ENCODE measurements at places on chromosomes 6 and 20.

DNA sequence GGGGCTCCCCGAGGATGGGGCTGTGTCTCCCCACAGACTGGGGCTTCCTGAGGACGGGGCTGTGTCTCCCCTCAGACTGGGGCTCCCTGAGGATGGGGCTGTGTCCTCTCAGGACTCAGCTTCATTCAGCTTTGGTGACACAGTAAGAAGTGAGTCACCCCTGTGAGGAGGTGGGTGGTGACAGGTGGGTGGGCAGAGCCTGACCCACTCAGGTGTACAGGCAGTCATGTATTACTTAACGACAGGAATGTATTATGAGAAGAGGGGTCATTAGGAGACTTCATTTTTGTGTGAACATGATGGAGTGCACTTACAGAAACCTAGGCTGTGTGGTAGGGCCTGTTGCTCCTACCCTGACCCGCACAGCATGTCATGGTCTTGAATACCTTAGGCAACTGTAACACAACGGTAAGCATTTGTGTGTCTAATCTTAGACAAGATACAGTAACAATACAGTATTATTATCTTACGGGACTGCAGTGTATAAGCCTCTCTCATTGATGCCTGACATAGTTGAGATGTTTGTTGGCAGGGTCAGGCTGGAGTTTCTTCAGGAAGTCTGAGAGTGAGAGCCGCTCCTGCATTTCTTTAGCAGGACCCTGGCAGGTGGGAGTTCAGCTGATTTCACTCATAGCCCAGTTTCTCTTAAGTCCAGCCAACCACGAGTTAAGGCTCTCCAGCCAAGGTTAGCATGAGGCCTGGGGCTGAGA, 10.9 kb upstream of the PGC start:
- no peak for DNase-seq

- DNase-seq: no peak
These were observed 812.8 kb upstream of the SLC35B3 start for GRCh38 chr6:9248133-9248532.

- DNase-seq: no peak
These were observed 10.1 kb upstream of the MRGBP start for GRCh38 chr20:62786157-62786556.

DNA sequence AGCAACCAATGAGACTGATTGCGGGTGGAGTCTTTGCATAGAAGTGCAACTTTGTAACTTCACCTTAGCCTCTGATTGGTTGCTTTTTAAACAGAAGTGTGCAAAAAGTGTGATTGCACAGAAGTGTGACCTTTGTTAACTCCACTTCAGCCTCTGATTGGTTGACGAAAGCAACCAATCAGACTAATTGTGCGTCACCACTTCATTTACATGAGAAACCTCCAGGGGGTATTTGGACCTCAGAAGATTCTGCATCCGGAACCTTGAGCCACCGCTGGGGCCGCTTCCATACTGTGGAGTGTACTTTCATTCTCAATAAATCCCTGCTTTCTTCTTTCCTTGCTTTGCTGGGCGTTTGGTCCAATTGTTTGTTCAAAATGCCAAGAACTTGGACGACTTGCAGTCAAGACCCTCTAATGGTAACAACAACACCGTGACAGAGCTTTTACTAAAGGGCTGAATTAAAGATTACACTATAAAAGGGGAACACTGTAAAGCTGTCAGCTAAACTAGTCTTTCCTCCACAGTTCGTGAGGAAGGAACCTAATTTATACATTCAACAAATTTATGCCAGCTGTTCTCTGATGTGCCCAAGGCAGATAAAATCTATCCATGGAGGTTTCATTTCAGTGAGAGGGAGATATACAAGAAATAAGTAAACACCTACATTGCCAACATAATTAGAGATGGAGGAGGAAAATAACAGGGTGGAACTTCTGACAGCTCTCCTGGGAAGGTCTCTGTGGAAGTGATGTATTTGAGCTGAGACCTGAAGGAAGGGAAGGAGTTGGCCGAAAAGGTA, 1.4 kb upstream of the HECA start:
- DNase-seq: peak; percentile 33

GRCh38 chr6:56278171-56278591, 30.8 kb upstream of the COL21A1 start:
- DNase-seq: no peak

DNA sequence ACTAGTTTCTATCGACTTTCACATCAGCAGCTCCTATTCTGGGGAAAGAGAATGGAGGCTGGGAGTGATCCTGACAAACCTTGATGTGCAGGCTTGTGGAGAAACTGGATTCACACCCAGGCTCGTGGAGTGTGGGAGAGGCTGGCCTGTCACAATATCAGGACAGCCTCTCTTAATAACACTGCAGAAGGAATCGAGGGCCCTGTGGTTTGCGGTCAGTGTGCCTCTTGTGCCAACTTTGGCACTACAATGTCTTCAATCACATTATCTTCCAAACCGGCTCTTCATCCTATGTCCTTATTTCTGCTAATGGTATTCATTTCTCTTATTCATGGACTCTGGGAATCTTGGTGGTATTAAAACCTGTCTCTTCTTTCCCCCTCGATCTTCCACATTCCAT, 92.7 kb downstream of the PRL start:
- no peak for DNase-seq

GRCh38 chr20:49432550-49432949, 49.9 kb downstream of the KCNB1 start:
- no peak for DNase-seq

DNA sequence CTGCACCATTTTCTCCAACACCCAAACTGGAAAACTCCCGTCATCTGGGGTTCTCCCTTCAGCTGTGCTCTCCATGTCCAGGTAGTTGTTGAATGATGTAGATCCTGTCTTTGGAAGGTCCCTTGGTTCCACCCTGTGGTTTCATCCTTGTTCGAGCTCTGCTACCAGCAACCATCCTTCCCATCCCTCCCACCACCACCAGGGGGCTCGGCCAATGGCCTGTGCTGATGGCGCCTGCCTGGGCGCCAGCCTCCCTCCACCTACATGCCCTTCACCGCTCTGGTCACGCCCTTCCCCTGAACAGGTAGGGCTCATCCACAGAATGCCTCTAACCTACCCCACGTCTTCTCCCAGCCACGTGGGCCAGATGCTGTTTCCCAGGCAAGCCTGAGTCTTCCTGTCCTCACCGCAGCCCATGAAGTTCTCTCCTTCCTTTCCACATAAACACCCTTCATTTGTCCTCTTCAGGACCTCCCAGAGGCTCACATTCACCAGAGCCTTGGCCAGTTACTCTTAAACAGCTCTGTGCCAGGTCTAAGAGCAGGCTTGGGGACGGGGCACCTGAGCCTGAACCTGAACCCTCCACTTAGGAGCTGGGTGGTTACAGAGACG, 75.1 kb upstream of the DUSP22 start:
- peak; percentile 25 for DNase-seq

DNA sequence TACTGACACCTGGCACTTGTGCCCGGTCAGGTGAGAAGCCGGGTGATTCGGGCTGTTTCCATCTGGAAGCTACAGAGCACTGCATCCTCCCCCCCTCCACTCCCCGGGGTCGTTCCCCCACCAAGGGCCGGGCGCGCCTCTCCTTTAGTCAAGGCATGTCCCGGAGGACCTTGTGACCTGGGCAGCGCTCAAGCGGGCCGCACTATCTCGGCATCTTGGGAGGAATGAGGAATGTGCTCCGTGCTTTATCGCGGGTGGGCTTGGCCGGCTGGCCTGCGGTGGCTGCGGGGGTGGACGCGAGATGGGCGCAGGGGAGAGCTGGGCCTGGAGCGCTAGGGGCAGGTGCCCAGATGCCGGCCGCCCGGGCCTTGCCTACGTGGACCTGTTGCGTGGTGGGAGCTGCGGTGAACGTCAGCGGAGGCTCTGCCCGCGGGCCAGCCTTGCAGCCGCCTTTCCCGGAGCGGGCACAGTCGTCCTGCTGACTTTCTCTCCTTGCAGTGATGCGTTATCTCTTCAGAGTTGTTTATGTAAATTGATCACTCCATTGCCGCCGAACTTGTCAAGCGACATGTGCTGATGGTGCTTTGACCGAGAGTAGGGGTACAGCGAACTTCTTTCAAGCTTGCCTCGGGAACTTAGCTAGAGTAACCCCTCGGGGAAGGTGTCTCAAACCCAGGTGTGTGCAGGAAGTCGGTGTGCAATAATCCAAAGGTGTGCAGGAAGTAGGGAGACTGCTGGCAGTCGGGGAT, 1.1 kb downstream of the LRRC1 start:
- peak; percentile 19 for DNase-seq

GRCh38 chr6:52049252-52050050, 38.0 kb downstream of the PKHD1 start:
- DNase-seq: peak; percentile 21

DNA sequence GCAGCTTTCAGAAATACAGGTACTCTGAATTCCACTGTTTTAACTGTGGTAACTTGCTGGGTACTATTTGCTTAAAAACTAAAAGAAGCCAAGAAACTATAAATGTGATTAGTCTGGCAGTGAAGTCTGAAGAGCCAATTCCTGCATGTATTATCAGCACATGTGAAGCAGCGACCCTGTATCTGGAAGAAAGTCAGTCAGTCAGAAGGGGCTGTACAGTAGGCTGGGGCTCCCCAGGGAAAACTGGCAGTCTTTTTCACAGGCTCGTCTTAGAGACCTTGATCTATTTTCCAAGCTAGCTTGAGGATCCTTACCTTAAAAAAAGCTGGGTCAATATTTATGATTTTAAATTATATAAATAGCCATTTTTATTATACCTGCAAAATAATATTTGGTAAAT, 104.9 kb downstream of the PDSS2 start:
- DNase-seq: no peak

- DNase-seq: no peak
These were observed 32.2 kb downstream of the SMOC2 start for GRCh38 chr6:168473197-168473596.

GRCh38 chr6:132333639-132334520, 67.4 kb downstream of the MOXD1 start:
- DNase-seq: no peak

GRCh38 chr6:109720311-109720710, 29.2 kb downstream of the FIG4 start:
- no peak for DNase-seq

GRCh38 chr6:93059911-93060310, 359.4 kb downstream of the EPHA7 start:
- DNase-seq: no peak

- DNase-seq: no peak
These were observed 17.5 kb upstream of the EFCAB8 start for GRCh38 chr20:32841174-32841573.

GRCh38 chr6:114040871-114041270, 69.9 kb upstream of the HDAC2 start:
- no peak for DNase-seq

DNA sequence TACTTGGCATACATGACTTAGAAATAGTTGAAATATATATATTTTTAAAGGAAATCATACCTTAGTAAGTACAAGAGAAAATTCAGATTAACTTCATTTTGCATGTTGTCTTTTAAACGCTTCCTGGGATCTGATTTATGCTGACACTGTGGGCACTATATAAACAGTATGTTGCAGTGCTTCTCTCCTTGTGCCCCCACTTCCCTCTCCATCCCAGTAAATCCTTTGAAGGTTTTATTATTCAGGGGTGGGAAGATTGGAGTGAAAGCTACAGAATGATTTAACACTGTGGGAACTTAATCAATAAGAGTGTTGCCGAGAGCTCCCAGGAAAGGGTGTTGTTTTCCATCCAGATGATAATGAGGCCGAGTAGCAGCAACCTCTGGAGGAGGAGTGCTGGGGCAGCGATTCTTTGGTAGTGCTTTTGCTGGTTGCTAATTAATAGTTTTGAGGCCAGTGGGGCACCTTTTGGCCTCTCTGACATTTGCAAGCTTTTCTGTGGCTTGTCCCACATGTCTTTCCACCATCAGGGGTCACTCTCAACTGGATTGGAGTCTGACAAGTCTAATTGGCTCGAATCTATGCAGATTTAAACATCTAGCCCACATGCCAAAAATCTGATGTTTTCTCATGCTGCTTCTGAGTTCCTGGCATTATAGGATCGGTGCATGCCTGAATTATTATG, 183.0 kb upstream of the MMS22L start:
- DNase-seq: no peak

GRCh38 chr20:33299111-33299603, 16.1 kb downstream of the BPIFB1 start:
- peak; percentile 53 for DNase-seq

DNA sequence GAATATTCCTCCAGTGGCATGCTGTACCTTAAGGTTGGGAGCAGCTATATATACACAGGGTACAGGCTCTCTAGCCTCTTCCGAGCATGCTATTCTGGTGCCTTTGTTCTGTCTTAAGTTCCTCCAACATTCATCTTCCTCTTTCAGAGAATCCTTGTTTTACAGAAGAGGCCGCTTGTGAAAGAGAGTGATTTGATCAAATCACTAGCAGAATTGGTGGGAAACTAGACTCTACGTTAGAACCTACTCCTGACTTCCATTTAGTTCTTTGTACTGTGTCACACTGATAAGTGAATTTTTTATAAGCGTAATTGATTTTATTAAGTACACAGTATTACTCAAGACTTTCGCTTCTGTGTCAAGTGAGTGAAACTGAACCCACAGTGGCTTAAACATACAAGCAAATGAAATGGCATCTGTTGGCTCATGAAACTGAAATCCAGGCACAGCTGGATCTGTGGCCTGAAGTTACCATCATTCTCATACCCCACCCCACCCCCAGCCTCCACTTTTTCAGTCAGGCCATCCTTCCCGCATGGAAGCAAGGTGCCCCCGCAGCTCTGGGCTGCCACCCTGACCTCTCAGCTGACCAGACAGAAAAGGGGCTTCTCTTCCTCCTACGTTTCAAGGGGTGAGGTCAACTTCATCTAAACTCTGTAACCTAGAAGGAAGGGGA, 102.3 kb downstream of the RPP40 start:
- DNase-seq: no peak

- no peak for DNase-seq
These were observed 10.9 kb downstream of the NINL start for GRCh38 chr20:25574411-25574810.

GRCh38 chr20:4150070-4150441, 134.7 kb upstream of the RNF24 start:
- DNase-seq: no peak

DNA sequence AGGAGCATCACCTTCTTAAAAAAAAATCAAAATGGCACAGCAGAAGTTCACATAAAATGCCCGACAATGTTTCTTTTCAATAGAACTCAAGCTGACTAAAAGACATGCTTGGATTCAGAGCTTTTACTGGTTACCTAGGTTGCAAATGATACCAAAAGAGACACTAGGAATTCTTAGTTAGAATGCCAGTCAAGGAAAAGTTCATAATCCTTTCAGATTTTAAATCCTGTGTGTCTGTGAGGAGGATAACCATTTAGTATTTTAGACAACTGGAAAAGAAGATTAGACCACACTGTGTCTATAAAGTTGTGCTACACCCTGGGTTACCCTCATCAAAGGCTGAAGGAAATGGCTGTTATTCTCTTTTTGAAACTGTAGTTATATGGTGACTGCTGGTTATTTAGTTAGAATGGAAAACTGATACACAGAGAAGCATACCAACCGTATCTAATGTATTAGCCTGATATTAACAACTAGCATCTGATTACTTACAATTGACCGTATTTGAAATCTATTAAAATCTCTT, 139.5 kb downstream of the GJA10 start:
- no peak for DNase-seq

DNA sequence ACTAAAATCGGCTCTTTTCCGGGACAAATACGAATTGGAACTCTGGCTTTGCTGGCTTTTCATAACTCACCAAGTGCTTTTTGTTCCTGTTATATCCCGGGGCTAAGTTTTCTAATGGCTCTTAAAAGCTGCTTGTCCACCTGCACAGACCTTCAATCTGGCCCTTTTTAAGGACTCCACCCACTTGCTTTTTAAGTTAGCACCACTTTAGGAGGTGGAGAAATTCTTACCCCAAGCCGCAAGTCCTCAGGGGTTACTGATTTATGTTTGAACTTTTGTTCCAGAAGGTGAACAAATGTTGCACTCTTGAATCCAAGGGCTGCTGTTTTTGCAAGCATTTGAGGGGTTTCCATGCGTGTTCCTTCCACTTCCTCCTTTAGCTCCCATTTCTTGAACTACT, 37.8 kb downstream of the FAM184A start:
- no peak for DNase-seq

Measured in erythroblast (primary cell).